CD8-positive, alpha-beta T cell (primary cell): ENCODE measurements at places on chromosomes 4 and X. TPM values are rescaled to one million over a fixed set of nuclear protein-coding genes. Genes with fewer than 3 reads are reported as not detected.

The TEX13D gene
- total RNA-seq = not detected

The SLITRK2 gene
- total RNA-seq = not detected

The TMPRSS11A gene
- total RNA-seq = not detected

The PRICKLE3 gene
- 0.98 TPM for total RNA-seq

The XPNPEP2 gene
- 0.24 TPM for total RNA-seq

The IL3RA gene
- 0.94 TPM for total RNA-seq

The GLOD5 gene
- total RNA-seq = not detected

The GPRIN3 gene
- total RNA-seq = 32.1 TPM

The KDR gene
- not detected for total RNA-seq

The TAPT1 gene
- total RNA-seq = 95.0 TPM

The PDGFC gene
- total RNA-seq = not detected

The CFI gene
- not detected for total RNA-seq

The ZCCHC13 gene
- total RNA-seq = not detected

The RTL5 gene
- total RNA-seq = 0.52 TPM

The PFKFB1 gene
- 0.38 TPM for total RNA-seq

The PRDX4 gene
- 3.6 TPM for total RNA-seq

The CT45A10 gene
- not detected for total RNA-seq

The MGAT4D gene
- not detected for total RNA-seq
